ENCODE measurements at places on chromosomes 11 and 22.

GRCh38 chr11:27717801-27718229 lies 17.6 kb upstream of the BDNF start:
- no peak for DNase-seq

- DNase-seq = no peak
These were observed 19.4 kb upstream of the PHOX2A start for GRCh38 chr11:72263361-72263760.

DNA sequence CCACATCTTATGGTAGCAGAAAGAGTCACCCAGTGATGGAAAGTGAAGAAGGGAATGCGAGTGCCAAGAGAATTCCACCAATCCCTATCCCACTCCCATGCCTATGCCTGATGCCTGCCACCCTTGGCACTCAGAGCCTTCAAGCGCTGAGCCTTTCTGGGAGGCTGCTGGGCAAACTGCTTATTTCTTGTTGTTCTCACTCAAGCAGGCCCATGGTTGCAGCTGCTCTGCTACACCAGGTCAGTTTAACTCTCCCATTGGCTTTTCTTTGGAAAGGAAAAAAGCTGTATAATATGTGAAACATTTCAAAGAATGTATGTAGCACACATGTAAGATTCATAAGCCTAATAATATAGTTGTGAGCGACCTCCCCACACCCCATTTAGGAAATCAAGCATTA lies 41.4 kb downstream of the DGCR2 start:
- DNase-seq = no peak

- no peak for DNase-seq
These were observed 24.8 kb downstream of the PPP6R2 start for GRCh38 chr22:50367778-50368500.

GRCh38 chr11:34791780-34792542 lies 124.2 kb downstream of the APIP start:
- no peak for DNase-seq

DNA sequence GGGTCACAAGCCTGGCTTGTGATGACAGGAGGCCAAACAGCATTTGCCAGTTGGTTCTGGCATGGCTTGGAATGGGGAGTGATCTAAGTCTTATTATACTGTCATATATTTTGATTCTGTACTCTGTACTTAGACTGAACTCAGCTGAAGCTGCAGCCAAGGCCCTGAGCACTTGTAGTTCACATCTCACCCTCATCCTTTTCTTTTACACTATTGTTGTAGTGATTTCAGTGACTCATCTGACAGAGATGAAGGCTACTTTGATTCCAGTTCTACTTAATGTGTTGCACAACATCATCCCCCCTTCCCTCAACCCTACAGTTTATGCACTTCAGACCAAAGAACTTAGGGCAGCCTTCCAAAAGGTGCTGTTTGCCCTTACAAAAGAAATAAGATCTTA lies 843 bp downstream of the OR56B1 start:
- no peak for DNase-seq

DNA sequence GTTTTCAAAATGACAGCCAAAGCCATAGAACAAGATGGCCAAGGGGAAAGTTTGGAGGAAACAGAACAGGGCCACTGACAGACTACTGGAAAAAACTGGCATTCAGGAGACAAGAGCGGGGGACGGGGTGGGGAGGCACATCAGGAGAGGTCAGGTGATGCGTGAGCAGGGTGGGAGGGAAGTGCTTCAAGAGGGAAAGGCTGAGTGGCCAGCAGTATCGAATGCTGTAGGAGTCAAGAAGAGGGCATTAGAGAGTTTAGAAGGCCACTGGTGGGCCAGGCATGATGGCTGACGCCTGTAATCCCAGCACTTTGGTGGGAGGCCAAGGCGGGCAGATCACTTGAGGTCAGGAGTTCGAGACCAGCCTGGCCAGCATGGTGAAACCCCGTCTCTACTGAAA lies 8.2 kb downstream of the GTPBP1 start:
- DNase-seq = no peak

GRCh38 chr22:32255726-32256125 lies 579 bp upstream of the SLC5A4 start:
- no peak for DNase-seq

GRCh38 chr11:110311783-110312579 lies 15.6 kb upstream of the RDX start:
- DNase-seq = no peak

DNA sequence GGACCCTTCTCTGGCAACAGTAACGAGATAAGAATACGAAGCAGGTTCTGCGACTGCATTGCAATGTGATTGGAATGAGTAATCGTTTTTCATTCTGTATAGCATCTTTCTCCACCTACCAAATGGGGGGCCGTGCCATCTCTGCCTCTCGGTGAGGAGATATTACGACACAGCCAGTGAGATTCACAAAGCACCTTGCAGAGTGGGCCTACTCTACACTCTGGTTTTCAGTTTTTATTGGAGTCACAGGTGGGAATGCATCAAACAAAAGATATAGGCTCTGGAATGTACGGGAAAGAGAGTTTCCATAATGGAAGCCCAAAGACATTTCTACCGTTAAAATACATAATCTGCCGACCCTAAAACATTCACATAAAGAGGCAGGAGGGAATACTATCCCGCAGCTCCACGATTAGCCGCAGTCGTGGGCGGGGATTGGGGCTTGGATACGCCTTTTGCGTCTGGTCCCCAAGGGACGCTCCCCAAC lies 423 bp upstream of the RTN3 start:
- no peak for DNase-seq

DNA sequence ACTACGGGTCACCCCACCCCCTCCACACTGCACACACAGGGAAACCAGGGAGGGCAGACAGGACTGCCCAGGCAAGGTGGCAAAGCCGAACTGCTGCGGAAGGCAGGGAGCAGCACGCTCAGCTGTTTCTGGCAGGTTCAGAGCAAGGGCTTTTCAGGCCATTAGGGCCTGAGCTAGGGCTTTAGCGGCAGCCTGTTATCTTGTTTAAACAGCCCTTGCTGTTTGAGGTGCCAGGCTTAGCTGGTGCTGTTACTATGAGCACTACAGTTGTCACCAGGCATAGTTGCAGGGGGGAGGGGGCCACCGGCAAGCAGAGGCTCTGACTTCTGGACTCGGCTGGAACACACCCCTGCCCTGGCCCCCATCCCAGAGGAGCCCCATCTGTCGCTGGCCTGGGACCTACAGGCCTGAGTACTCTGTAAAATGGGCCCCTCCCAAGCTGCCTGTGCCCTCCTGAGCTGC lies 34.9 kb downstream of the RSPH14 start:
- no peak for DNase-seq

GRCh38 chr11:2561696-2562581 lies 117.1 kb downstream of the KCNQ1 start:
- DNase-seq = no peak

DNA sequence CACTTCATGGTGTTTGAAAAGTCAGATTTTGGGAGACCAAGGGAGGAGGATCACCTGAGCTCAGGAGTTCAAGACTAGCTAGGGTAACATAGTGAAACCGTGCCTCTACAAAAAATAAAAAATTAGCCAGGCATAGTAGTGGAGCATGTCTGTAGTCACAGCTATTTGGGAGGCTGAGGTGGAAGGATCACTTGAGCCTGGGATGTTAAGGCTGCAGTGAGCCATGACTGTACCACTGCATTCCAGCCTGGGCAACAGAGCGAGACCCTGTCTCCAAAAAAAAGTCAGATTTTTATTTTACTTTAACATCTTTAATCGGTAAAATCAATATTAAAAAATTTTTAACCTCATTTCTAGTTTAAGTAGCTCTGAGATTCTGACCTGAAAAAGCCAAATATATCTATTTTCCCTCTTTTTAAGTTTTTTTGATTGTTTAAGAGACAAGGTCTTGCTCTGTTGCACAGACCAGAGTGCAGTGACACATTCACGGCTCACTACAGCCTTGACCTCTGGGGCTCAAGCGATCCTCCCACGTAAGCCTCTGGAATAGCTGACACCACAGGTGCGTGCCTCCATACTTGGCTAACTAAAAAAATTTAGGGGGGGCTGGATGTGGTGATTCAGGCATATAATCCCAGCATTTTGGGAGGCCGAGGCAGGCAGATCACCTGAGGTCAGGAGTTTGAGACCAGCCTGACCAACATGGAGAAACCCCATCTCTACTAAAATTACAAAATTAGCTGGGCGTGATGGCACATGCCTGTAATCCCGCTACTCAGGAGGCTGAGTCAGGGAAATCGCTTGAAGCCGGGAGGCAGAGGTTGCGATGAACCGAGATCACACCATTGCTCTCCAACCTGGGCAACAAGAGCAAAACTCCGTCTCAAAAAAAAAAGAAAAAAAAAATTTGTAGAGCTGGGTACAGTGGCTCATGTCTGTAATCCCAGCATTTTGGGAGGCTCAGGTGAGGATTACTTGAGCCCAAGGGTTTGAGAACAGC lies 48.4 kb downstream of the SFI1 start:
- DNase-seq = no peak

Measured in stimulated activated CD4-positive, alpha-beta T cell treated with anti-CD3 and anti-CD28 coated beads, Interleukin-15, amount 100 ng/mL, for 1 hour (primary cell).